ENCODE measurements at places on chromosomes 1 and 21. TPM values are rescaled to one million over a fixed set of nuclear protein-coding genes. Genes with fewer than 3 reads are reported as not detected.

SLFNL1 gene
- total RNA-seq = 0.16 TPM

RGS5 gene
- total RNA-seq = 256 TPM

S100A12 gene
- 2.3 TPM for total RNA-seq

HRNR gene
- total RNA-seq = not detected

RXFP4 gene
- not detected for total RNA-seq

RNF186 gene
- not detected for total RNA-seq

LCE1C gene
- total RNA-seq = not detected

CNKSR1 gene
- 1.8 TPM for total RNA-seq

SLC16A4 gene
- 3.3 TPM for total RNA-seq

- DNase-seq = no peak
Observed at GRCh38 chr1:165877940-165878556, 50.6 kb downstream of the UCK2 start.

DNA sequence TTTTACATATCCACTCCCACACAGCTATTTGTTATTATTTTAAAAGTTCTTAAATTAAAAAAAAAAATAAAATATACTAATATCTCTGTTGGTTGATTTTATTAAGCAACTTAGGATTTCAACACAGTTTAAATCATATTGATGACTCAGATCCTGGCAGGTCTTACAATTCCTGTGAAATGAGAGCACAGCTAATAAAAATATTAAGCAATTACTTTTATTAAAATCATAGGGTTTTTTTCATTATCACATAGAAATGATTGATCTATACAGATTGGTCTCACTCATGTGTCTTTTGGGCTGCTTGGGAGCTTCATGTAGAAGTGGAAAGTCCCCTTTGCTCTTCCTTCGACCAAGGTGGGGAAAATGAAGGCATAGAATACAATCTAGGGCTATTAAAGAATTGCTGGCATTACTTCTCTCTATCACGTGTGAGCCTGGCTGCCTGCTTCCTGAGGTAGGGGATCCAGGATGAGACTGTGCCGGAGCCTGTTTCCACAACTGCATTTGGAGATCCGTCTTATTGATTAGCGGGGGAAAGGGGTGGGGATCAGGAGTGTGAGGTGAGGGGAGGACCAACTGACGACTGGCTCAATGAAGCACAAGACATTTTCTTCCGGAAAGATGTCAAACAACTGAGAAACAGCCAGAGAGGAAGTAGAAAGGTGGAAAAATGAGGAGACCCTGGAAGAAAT, 858.0 kb downstream of the USP25 start:
- DNase-seq = no peak

DNA sequence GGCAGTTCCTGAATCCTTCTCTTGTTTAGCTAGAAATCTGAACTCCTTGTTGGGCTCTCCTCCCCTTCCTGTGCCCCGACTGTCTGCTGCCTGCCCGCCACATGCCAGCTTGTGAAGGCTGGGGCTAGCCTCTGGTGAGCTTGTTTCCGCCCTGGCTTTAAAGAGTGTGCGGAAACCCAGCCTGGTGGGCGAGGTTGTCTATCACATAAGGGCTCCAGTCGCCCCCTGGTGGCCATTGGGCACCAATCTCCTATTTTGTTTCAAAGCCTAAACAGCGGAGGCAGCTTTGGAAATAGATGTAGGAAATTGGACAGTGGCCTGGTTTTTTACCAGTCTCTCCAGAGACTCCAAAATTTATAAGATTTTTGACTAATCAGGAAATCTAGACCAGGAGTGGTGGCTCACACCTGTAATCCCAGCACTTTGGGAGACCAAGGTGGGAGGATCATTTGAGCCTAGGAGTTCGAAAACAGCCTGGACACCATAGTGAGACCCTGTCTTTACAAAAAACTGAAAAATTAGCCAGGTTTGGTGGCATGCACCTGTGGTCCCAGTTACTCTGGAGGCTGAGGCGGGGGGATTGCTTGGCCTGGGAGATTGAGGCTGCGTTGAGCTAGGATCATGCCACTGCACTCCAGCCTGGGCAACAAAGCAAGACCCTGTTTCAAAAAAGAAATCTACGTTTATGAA, 9.8 kb downstream of the ATP8B2 start:
- peak; percentile 84 for DNase-seq

- no peak for DNase-seq
Observed at GRCh38 chr1:101026430-101026788, 825 bp upstream of the DPH5 start.

GRCh38 chr1:34787461-34788420, 5.1 kb upstream of the GJA4 start:
- no peak for DNase-seq

GRCh38 chr1:78792756-78793155, 143.1 kb downstream of the IFI44 start:
- no peak for DNase-seq

DNA sequence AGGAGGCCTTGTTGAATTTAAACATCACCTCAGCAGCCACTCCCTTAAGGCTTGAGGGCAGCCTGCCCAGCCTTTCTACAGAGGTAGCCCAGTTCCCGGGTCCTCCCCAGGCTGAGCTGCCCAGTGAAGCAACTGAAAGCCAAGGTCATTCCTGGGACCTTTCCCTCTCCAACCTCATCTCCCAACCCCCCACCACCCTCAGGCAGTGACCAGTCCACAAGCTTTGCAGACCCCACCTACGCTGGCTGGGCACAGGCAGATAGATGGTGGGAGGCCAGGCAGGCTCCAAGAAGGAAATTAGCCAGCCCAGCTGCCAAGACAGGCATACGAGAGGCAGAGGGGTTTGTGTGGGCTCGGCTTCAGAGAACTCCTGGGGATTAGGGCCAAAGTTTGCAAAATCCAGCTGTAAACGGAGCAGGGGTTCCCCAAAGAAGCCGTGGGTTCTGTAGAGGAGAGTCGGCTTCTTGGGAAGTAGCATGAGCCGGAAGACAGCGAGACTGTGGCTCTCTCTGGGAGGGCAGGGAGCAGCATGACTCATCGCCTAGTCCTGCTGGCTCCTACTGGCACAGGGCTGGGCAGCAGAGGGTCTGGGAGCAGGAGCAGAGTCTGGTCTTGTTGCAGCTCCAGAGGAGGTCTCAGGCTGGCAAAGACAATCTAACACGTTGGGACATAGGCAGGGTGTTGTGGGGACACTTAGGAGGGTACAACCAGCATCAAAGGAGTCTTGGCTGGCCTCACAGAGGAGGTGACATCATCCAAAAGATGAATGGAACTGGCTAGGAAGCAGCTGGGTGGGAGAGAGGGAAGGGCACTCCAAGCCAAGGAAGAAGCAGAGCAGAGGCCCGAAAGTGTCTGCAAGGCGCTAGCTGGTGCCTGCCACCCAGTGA, 2.8 kb upstream of the ZC3H12A start:
- peak; percentile 69 for DNase-seq

- no peak for DNase-seq
Observed at GRCh38 chr1:94773931-94774422, 46.2 kb upstream of the SLC44A3 start.

DNA sequence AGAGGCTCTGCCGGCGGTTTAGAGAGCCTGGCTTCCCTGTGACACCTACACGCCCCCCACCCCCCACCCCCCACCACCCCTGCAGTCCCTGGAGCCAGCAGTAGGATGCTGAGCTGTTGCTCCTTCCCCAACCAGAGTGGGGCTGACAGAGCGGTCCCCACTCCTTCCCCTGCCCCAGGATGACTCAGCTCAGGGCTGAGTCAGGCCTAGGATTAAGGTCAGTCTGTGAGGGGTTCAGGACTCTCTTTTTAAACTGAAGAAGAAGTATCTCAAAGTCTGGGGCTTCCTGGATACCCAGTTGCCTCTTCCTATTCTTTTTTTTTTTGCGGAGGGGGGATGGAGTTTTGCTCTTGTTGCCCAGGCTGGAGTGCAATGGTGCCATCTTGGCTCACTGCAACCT, 19.1 kb downstream of the DMBX1 start:
- DNase-seq = no peak

DNA sequence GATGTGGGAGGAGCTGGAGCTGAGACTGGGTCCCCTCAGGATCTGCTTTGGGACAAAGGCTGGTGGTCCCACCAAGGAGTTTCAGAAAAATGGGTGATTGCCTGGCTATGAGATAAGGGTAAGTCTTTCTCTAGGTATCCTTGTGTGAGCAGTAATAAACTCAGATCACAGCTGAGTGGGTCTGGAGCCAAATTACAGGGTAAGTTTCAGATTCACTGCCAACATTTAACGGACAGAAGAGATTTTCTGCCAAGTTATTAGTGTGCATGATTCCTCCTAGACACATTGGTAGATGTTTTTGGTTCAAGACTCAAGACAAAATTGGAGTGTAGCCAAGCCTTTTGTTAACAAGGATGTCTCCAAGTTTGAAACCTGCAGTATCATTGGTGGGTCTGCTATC, 7.5 kb downstream of the CD1B start:
- DNase-seq = no peak

GRCh38 chr1:158333405-158334155, 2.2 kb upstream of the CD1B start:
- DNase-seq = no peak

GRCh38 chr1:85864727-85865126, 156.5 kb upstream of the ZNHIT6 start:
- no peak for DNase-seq

- DNase-seq = no peak
Observed at GRCh38 chr1:22654692-22655091, 1.7 kb downstream of the C1QB start.

DNA sequence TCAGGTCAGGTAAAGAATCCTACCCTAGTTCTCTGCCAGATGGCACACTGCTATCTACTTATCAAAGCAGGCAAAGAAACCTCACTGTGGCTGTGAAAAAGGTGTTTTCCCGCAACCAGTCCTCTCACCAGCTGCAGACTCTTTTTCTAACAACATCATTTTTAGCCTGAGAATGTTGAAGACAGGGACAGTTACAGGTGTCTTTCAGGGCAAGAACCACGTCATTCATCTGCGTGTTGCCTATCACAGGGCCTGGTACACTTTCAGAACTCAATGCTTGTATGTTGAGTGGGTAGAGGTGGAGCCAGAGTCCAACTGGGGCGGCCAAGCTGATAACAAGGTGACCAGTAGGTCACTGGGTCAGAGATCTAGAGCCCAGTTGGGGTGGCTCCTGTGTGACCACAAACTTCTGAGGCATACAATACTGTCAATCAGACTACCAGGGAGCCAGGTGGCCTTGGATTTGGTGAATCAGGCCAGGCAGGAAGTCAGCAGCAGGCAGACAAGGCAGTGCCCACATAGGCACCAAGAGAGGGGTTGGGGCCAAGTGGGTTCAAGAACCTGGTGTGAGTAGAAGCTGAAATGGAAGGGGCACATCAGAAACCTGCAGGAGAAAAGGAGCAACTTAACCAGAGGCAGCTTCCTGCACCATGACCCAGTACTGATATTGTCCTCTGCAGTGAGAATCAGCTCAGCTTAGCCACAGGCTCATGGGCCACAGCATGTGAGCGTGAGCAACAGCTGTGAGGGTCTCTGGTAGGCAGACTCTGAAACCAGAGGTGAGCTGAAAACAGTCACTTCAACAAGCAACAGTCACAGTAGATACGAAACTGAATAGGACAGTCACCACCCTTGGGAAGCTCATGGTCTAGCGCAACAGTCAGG, 123.6 kb downstream of the DTL start:
- DNase-seq = no peak

DNA sequence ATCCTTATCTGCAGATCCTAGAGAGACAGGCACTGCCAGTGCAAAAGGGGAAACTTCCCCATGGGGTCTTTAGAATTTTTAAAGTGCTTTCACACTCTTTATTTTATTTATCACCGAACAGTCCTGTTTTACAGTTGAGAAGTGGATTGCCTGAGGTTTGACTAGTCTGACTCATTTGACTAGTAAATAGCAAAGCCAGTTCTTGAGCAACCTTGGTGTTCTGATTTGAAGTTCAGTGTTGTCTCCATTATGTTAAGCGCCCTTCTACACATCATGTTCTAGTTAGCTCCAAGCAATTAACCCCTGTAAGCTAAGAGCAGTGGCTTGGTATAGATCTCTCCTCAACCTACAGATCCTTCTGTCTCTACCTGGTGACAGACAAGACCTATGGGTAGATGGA, 262.9 kb downstream of the CACNA1E start:
- no peak for DNase-seq

DNA sequence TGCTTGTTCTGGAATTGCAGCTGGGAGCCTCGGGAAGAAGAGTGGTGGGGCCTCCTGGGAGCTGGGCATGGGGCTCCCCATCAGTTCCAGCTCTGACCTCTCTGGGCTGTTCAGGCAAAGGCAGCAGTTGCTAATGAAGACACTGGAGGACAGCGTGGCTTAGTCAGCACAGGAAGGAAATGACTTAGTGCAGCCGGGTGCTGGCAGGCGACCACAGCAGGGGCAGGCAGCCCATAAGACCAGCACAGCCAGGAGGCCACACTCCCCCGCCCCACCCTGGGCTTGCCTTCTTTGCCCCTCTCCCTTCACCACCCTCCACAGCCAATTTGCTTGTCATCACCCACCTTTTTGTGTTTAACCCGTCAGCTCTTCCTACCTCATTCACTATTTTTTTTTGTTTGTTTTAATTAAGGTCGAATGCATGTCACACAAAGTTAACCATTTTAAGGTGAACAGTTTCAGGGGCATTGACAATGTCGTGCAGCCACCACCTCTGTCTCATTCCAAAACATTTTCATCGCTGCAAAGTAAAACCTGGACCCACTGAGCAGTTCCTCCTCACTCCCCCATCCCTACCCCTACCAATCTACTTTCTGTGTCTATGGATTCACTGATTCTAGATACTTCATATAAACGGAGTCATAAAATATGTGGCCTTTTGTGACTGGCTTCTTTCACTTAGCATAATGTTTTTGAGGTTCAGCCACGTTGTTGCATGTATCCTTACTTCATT, 10.9 kb downstream of the OLIG2 start:
- DNase-seq = peak; percentile 41

- DNase-seq = no peak
Observed at GRCh38 chr21:41655259-41655658, 111.6 kb downstream of the RIPK4 start.

GRCh38 chr1:171901245-171901644, 59.9 kb downstream of the DNM3 start:
- no peak for DNase-seq

DNA sequence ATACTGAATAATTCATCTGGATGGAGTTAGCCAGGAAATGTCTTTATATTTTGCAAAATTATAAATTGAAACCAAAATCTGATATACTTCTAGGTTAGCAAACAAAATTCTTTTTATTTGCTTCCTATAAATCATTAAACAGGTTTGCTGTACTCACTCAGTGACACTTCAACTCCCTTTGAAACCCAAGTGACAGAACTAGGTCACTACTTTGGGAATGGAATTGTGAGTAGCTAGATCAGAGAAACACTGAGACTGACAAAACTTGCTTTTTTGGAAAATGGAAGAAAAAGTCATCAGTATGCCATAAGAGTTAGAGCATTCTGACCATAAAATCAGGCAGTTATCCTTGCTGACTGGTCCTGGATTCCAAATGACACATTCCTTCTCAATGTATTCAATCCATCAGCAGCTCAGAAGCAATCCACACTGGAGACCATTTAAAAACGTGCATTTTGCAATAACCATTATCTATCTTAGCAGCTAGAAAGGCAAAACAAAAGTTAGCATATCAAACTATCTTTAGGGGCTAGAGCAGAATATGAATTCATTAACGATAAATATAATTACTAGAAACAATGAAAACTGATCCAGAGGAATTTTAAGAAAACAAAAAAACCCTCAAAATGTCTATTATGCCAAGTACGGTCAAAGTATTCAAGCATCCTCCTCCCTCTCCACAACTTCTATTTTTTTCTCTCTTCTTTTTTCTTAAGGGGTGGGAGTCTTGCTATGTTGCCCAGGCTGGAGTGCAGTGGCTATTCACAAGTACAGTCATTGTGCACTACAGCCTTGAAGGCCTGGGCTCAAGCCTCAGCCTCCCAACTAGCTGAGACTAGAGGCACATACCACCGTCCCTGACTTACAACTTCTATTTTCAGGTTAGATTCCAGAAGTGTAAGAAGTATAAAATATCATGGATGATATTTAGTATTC, 60.1 kb downstream of the HNRNPR start:
- no peak for DNase-seq

- DNase-seq = no peak
Observed at GRCh38 chr1:118097622-118098348, 87.2 kb downstream of the SPAG17 start.
